ENCODE measurements at places on chromosomes 7 and 10. TPM values are rescaled to one million over a fixed set of nuclear protein-coding genes. Genes with fewer than 3 reads are reported as not detected.

The INMT gene
- total RNA-seq = 0.08 TPM

The NUB1 gene
- total RNA-seq = 50.7 TPM

The PPP1R17 gene
- total RNA-seq = not detected

The TSPAN12 gene
- total RNA-seq = 1.8 TPM

The ZNF485 gene
- 1.8 TPM for total RNA-seq

The BLVRA gene
- total RNA-seq = 39.0 TPM
